ENCODE measurements at places on chromosomes 13 and 19.
A peak's percentile ranks its signal among the peaks of the same experiment; 100 is the strongest.

DNA sequence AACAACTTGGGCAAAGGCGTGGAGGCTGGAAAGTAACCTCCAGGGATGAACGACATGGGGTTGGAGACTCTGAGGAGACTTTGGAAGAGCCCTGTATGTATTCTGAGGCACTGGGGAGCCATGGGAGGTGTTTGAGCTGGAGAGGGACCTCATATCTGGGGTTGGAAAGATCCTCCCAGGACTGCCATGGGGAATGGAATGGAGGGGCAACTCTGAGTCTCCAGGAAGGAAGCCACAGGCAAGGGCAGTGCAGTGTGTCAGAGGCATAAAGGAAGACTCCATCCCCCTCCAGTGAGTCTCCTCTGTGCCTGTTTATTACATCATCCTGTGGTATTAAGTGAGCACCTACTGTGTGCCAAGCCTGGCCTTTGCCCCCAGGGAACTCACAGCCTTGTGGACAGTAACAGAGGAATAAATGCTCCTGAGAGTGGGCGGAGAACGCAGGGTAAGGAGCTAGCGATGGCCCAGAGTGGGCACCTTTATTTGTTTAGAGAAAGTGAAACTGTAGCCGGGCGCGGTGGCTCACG, 7.7 kb downstream of the PEAK3 start:
- DNase-seq = no peak

GRCh38 chr19:2478756-2479555, 3.0 kb downstream of the GADD45B start:
- no peak for DNase-seq

GRCh38 chr19:20482721-20483120, 82.9 kb downstream of the ZNF737 start:
- no peak for DNase-seq

- DNase-seq = no peak
Observed at GRCh38 chr19:30402436-30403202, 30.4 kb downstream of the ZNF536 start.

GRCh38 chr19:44723952-44724319, 24.6 kb upstream of the BCL3 start:
- peak; percentile 69 for DNase-seq

DNA sequence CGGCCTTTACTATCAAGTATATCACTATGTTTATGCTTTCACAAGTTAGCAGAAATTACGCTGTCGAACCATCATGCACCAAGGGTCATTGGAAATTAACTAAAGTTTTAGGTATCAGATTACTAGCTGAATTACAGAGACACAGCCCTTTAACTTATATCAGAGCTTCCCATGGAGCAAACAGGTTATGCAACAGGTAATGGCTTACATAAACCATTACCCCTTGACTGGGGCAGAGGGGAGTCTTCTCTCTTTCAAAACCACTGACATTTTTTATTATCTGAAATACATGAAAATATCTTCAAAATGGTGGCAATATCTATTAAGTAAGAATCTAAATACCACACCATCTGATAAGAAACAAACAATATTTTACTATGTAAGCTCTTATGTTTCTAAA, 1692.9 kb upstream of the SLC10A2 start:
- no peak for DNase-seq

DNA sequence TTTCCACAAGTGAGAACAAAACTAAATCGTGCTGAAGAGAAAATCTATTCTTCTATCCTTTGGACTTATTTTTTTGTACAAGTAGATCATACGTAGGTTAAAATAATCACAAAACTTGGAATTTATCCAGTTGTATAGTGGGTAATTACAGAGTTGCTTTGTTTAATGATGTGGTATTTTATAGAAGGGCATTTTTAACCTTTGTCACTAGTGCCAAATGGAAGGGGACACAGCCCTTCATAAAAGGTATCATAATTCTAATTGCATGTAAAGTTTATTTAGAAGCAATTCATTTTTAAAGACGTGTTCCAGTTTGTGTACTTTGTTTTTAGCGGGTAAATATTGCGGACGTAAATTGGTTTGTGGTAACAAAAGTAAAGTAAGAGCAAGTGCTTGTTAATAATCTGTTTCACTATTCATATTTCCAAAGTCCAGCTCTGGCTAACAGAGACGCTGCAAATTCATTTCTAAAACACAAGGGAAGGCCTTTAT, 99.5 kb downstream of the ERCC5 start:
- DNase-seq = no peak

- peak; percentile 75 for DNase-seq
Observed at GRCh38 chr19:4575267-4576015, 16.0 kb upstream of the SEMA6B start.

- DNase-seq = no peak
Observed at GRCh38 chr13:112244061-112244460, 132.1 kb upstream of the SPACA7 start.

- DNase-seq = no peak
Observed at GRCh38 chr13:99327126-99327525, 19.9 kb upstream of the GPR183 start.

- peak; percentile 40 for DNase-seq
Observed at GRCh38 chr19:32570081-32570785, 10.8 kb upstream of the PDCD5 start.

GRCh38 chr19:28319227-28319626, 893.7 kb downstream of the UQCRFS1 start:
- no peak for DNase-seq

DNA sequence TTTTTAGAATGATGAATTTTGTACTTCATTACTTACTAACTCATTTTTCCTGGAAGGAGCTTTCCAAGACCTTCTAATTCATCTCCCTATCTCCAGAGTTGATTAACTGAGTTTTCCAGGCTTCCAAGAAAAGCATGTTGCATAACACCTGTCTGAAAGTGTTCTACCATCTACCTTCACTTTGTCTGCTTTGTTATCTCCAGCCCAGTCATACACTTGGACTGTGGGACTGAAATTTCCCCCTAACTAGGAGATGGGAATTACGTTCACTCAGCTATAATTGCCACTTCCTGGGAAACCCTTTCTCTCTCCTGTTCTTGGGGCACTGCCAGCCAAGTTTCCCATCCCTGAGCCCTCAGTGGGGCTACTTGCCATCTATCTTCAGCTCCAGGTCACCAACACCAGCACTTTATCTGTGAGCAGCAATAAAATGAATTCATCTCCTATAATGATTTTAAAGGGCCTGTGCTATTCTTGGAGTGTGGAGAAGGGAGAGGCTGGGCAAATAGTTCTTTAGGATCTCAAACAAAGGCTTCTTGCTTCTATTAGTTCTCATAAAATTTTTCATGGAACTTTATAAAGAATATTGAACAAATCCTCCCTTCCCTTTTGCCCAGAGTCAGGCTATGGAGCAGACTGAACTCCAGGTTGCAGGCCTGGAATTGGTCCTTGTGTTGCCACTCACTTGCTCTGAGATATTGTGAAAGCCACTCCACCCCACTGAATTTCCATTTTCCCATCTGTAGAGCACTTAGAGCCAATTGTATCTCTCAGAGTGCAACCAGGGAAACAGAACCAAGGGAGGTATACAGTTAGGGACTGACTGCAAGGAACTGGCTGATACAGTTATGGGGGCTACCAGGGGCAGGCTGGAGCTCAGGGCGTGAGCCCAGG, 17.8 kb upstream of the ATP12A start:
- no peak for DNase-seq

- DNase-seq = no peak
Observed at GRCh38 chr19:51101171-51101865, 6.9 kb downstream of the CTU1 start.

DNA sequence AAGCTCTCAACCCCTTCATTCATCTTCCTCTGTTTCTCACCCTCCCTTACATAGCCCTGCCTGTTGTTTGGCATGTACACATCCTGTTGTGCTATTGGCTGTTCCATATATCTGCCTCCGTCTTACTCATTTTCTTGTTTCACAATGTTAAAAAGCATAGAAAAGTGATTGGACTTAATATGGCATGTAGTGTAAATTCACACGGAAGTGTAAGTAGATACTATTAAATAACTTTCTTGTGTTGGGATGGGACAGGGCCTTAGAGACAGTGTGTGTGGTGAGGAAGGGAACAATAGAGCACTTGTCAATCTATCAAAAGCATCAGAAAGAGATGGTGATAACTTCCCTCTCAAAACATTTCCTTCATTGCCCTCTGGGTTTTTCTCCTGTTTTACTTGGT, 12.3 kb downstream of the LMO7 start:
- no peak for DNase-seq

DNA sequence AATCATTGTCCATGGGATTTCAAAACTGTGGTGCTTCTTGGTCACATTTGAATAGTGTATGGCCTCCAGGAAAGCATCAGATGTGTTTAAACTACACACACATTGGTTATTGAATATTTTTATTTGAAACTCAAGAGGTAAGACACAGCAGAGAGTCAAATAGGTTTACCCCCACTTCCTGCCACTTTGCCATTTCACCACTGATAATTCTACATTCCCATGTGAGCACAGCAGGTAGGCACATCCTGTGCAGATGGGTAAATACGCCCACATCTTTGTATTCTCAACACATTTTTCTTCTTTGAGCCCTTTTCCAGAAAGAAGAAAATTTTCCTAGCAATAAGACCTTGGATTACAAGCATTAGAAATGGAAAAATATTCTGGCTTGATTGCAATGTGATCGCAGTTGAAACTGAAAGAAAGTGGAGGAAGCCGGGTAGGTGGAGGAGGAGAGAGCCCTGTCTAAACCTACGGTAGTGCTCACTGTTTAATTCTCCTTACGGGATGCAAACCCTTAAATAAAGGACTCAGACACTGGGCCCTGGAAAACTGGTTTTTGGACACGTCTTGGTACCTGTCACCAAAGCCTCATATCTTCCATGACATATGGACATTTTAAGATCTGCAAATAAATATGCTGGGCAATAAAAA, 167.7 kb downstream of the COG6 start:
- DNase-seq = no peak

DNA sequence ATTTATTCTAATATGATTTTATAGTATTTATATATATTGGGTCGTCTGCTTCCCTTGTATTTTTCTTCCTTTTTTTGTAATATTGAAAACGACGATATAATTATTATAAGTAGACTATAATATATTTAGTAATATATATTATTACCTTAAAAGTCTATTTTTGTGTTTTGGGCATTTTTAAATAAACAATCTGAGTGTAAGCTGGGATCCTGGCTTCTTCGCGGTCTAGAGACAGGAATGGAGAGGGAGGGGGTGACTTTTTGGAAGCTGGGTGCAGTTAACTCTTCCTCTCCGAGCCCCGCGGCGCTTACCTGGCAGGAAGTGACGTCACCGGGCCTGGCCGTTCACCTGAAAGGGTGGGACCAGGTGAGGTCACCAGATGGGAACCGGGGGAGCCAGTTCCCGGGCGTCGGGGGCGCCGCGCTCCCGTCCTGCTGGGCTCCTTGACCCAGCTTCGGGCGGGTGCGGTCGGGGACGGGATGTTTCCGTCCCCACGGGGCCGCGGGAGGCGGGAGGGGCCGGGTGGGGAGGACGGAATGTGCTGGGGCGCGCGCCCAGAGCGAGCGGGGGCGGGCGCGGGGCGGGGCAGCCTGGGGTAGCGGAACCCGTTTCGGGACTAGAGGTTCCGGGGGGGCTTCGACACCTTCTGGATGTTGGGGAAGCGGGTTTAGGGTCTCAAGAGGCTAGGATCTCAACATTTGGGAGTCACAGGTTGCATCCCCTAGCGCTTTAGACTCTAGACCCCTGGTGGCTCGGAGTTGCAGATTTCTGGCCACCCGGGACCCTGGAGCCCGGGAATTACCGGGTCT, 2.8 kb downstream of the ZFP36 start:
- DNase-seq = no peak

Measured in NCI-H460 (cell line).